ENCODE measurements at places on chromosomes 5 and 9.
A peak's percentile ranks its signal among the peaks of the same experiment; 100 is the strongest.

- peak; percentile 48 for DNase-seq
Measured at GRCh38 chr9:93450945-93451815, at the start of gene FAM120A. Gene FAM120A (plus strand): TSS chr9:93451685. CDS start chr9:93451916, 231 bp downstream.

GRCh38 chr9:132945186-132946130 is 1.0 kb upstream of the TSC1 start:
- no peak for DNase-seq

GRCh38 chr9:133433351-133433843 is 11.2 kb downstream of the ADAMTS13 start:
- DNase-seq = no peak

- no peak for DNase-seq
Measured at GRCh38 chr5:106865279-106865678, 805.5 kb downstream of the EFNA5 start.

DNA sequence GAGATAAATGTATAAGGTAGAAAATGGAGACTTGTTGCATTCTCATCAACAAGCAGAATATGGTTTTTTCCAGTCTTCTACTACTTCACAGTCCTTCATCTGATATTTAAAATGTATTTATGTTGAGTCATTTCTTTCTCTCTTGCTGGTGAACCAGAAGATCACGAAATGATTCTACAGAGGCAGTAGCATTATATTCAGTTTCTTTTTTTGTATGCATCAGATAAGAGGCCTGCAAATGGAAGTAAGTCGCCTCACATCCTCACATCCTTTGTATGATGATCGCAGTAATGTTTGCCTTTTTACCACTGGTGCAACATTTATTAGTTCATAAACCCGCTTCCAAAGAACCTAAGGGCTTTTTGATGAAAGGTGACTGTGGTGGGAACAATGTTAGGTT is 22.1 kb upstream of the IL13 start:
- DNase-seq = no peak

DNA sequence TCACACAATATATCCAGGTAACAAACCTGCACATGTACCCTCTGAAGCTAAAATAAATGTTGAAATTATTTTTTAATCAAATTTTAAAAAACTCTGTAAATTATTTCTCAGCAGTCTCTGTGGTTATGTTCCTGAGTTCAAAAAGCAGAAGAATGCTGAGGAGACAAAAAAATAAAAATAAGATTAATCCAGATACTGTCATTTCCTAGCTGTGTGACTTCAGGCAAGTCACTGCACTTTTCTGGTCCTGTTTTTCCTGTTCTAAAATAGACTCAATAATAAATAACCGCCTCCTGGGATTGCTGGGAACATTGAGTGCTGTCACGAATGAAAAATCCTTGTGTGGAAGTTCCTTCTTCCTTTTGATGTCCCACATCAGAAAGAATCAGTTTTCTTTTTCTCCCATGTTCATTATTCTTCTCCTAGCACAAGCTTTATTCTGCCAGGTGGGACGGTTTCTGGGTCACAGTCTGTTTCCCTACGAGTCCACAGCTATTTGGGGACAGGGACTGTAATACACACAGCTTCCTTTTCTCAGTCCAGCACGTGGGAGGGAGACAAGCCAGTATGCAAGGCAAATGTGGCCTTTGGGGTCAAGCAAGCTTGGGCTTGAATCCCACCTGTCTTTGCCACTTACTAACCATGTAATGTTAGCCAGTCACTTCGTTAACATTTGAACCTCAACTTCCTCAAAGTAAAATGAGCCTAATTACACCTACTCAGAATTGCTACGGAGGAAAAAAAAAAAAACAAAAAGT is 156.9 kb downstream of the TRIM32 start:
- DNase-seq = no peak

DNA sequence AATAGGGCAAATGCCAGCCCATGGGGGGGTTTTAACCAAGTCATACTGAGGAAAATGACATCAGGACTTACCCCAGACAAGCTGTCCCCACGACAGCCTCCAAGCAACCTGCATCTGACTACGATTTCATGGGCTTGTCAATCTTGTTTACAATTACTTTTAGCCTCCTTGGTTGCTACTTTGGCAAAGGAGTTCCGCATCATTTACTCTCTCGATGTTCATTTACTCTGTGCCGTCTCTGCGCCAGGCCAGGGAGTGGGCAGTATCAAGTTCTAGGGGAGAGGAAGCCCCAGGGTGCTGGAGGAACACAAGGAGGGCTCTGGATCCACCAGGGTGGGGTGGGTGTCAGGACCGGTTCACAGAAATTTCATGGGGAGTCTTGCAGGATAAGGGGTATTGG is 23.9 kb downstream of the PTPN3 start:
- DNase-seq = no peak

DNA sequence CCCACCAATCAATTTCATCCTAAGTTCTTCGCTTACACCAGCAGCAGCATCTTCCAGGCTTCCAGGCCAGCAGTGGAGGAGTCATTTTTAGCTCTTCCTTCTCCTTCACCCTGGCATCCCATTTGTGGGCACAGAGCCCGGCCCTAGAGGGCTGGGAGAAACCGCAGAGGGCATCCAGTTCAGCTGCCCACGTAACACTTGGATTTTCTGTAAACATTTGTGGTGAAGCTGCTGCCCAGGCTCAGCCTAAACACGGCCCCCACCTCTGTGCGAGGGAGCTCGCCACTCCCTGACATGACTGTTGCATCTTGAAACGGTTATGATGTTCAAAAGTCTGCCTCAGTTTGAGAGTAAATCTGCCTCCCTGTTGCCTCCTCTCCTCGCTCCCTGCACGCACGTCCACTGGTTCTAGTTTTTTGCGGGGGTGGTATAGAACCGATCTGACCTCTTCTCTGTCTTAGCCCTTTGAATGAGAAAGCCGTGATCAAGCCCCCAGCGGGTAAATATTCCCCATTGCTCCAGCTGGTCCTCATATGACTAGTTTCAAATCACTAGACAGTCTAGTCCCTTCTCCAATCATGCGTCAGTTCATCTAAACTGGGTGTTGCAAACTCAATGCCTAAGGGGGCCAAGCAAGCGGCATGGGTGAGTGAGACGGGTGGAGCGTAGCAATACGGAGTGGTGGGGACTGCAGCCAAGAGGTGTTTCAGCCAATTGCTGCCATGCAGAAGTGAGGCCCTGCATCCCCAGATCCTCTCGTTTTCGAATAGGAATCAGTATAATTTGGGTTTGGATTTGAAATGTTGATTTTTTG is 34.9 kb upstream of the N4BP3 start:
- no peak for DNase-seq

DNA sequence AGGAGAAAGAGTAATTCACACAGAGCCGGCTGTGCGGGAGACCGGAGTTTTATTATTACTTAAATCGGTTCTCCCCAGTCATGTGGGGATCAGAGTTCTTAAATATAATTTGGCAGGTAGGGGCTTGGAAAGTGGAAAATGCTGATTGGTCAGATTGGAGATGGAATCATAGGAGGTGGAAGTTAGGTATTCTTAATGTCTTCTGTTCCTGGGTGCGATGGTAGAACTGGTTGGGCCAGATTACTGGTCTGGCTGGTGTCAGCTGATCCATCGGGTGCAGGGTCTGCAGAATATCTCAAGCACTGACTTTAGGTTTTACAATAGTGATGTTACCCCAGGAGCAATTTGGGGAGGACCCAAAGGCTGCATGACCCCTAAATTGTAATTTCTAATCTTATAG is 4.6 kb upstream of the CERCAM start:
- no peak for DNase-seq

DNA sequence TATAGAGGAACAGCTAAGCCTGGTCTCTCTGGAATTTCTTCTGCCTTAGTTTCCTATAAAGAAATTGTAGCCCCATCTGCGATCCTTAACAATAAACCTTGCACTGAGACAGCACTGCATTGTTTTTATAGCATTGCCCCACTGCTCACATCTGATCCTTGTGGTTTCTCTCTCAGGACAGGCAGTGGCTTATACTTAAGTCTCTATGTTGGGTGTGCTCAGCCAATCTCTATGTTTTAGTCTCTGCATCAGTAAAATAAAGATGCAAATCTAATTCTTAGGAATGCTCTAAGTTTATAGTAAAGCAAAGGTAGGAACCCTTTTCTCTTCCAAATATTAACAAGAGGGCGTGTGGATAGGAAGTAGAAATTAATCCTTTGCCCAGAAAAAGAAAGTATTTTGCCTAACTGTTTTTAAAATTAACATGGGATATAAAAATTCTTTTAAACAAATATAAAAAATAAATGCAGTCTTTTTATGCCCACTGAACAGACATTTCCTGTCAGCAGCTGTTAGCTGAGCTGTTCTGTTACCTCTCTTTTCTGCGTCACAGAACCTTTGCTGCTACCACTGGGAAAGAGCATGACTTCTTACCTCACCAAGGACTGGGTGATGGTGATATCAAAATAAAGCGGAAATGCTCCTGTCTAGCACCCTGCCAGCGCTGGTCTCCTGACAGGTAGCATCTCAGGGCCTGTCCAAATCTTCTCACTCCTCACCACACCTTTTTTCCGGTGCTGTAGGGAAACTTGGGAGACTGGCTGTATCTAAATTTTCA is 29.5 kb downstream of the MRPS27 start:
- no peak for DNase-seq

DNA sequence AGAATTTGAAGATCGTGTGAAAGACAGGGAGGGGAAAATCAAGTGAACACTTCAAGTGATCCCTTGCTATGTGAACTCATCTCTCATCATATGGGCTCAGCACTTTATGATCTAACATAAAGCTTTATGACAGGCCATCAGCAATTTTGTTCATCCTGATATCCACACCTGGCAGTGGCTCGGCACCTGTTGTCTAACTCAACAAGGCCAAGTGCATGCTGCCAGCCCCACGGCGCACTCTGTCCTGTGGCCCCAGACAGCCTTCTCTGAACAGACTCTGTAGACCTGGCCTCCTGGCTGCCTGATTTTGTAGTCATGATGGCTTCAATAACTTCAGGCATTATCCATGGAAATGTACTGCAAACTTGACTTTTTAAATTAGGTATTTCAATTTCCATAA is 106.3 kb downstream of the MEF2C start:
- DNase-seq = no peak

- no peak for DNase-seq
Measured at GRCh38 chr5:136080483-136081216, 51.9 kb downstream of the TGFBI start.

DNA sequence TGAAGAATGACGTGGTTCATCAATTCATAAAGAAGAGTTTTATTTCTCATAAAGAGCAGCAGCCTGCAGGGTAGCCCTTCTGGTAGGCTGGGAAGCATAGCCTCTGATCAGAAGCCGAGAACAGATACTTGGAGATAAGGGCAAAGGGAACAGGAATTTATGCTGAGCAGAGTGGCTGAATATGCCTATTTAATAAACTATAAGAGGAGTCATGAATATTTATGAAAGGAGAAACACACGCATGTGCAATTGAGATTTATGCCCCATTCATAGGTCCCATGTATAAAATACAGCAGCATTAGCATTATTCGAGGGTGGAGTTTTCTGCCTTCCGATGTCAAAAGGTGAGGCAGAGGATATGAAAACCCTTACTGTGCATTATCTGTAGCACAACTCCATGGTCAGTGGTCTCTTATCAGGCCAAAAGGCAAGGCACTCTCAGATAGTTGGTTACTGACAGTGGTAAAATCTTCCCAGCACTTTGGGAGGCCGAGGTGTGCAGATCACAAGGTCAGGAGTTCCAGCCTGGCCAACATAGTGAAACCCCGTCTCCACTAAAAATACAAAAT is 569.1 kb downstream of the ACTL7B start:
- no peak for DNase-seq

DNA sequence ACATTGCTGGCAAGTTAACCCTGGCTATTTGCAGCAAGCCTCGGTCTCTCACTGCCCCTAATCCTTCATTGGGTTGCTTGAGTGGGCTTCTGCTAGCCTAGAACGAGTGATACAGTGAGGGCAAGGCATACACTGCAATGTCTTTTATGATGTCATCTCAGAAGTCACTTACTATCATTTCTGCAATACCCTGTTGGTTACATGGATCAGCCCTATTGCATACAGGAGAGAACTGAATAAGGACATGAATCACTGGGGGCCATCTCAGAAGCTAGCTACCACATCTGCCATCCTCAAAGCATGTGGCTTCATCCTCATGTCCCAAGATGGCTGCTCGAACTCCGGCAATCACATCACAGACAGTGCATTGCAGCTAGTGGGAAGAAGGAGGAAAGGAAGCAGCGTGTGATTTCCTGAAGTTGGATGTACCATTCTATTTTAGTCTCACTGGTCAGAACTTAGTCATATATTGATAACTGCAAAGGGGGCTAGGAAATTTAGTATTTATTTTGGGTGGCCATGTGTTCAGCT is 33.3 kb upstream of the CDKN2AIPNL start:
- DNase-seq = no peak

- DNase-seq = no peak
Measured at GRCh38 chr5:171427318-171428167, 8.1 kb downstream of the FGF18 start.

GRCh38 chr9:4499917-4500316 is 9.6 kb downstream of the SLC1A1 start:
- DNase-seq = no peak

DNA sequence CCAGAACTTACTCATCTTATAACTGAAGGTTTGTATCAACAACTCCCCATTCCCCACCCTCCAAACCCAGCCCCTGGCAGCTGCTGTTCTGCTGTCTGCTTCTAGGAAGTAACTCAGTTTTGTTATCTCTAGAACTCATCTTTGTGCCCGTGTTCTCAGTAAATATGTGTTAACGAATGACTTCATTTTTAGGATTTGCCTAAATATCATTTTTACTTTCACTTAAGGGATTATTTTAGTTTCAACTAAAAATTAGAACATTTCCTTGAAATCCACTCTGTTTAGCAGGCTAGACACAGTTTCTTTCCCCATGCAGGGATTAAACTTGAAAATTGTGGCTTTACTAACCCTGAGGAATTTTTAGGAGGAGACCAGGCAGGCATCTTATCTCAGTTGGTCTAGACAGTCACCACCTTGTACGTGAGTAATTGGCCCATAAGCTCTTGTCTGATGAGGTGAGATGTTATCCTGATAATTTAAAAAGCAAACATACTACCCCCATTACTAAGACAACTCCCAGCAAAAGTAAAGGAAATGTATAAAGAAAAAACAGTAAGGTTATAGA is 68.2 kb upstream of the TNFAIP8 start:
- DNase-seq = no peak

GRCh38 chr9:109477258-109478050 is 20.7 kb downstream of the PTPN3 start:
- no peak for DNase-seq

GRCh38 chr5:149902177-149902576 is 42.4 kb downstream of the PDE6A start:
- no peak for DNase-seq

DNA sequence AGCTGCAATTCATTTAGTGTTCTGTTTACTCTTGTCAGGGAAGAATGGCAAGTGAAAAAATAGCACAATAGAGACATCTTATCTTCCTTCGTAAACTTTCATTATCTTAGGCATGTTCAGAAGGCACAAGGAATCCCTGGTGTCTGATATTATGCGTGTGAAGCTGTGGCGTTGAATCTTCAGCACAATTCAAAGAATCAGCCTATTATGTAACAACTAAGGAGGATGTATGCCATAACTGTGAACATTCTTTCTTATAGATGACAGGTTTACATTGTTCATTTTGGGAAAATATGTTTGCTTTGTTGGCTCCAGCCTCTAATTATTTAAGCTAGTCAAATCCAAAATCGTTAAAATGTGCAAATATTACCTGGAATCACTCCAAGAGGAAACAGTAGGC is 446.1 kb downstream of the ANXA1 start:
- DNase-seq = no peak

Measured in stimulated activated CD4-positive, alpha-beta T cell treated with anti-CD3 and anti-CD28 coated beads, Interleukin-1b, Interleukin-23, amount 100 ng/mL, for 1 hour (primary cell).